Activated CD4-positive, CD25-positive, alpha-beta regulatory T cell (primary cell): ENCODE measurements at places on chromosomes 7 and 10.

DNA sequence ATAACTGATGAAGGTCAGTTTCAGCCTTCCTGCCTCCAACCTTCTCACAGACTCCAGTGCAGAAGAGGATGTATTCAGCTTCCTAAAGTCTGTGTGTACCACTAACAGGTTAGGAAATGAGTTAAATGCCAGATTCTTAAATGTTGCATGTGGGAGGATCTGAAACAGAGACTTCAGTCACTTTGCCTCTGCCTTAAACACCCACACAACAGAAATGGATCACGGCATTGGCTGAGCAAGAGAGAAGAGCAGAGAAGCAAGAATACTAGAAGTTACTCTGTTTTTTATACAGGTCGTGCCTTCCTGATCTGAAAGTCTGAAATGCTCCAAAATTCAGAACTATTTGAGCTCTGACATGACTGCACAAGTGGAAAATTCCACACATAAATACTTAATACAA, 98.9 kb upstream of the ARHGAP21 start:
- DNase-seq, result no peak

GRCh38 chr10:22550732-22551131, 163.6 kb downstream of the PIP4K2A start:
- peak; percentile 59 for DNase-seq

DNA sequence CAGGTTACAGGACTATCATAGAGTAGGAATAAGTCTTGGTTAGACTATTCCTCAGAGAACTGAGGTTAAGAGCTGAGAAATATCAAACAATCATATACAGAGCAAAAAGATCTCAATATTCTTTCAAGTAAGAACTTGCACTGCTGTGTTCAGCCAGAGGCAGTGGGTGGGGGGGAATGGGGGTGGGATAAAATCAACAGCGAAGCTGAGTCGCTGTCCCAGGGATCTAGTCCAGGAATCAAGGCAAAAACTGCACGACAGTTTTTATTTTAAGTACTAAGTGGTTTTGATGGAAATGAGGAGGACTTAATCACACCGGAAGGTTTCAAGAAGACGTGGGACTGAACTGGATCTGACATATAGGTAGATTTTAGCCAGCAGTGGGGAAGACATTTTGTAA, 159.1 kb downstream of the SRPK2 start:
- no peak for DNase-seq

GRCh38 chr7:69811476-69812308, 213.4 kb downstream of the AUTS2 start:
- DNase-seq, result no peak

- no peak for DNase-seq
Observed at GRCh38 chr7:79713276-79713675, 259.8 kb upstream of the MAGI2 start.

- no peak for DNase-seq
Observed at GRCh38 chr7:113394856-113395255, 276.5 kb upstream of the SMIM30 start.

GRCh38 chr7:2710901-2711551, 23.0 kb downstream of the AMZ1 start:
- no peak for DNase-seq

DNA sequence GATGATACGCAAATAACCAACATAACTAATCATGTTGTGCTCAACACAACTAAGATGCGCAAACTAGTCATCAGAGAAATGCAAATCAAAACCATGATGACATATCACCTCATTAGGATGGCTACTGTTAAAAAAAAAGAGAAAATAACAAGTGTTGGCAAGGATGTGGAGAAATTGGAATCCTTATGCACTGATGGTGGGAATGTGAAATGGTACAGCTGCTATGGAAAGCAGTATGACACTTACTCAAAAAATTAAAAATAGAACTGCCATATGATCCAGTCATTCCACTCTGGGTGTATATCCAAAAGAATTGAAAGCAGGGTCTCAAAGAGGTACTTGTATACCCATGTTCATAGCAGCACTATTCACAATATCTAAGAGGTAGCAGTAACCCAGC, 42.9 kb downstream of the SLIT1 start:
- DNase-seq, result no peak

DNA sequence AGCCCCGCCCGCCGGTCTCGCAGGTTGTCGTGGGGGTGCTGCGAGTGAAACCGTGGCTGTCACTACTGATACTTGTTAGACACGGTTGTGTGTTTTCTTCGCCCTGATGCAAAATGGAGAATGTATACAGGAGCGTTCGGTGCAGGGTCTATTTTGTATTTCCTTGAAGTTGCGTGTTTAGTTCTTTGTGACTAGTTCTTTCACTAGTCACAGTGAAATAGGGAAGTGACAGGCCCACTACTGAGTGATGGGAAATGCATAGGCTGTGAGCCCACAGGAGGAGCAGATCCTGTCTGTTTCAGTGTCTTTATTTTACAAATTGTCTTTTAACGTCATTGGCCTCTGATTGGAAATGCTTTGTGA, 675 bp downstream of the ABRAXAS2 start:
- no peak for DNase-seq

DNA sequence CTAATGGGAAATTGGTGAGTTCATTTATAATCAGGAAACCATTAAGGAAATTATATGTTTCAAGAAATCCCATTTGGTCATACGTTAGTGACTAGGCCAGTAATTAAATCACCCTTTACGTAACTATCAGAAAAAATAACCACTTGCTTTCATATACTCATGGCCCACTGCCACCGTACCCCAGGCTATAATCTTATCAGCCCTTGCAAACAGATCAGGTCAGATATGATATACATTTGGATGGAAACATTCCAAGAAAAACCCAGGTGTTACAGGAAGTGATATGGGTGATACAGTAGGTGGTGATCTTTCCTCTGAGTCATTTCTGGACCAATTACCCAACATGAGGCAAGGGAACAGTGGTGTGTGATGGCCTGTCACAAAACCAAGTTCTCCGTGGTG, 481.0 kb upstream of the SEMA3A start:
- DNase-seq, result no peak

DNA sequence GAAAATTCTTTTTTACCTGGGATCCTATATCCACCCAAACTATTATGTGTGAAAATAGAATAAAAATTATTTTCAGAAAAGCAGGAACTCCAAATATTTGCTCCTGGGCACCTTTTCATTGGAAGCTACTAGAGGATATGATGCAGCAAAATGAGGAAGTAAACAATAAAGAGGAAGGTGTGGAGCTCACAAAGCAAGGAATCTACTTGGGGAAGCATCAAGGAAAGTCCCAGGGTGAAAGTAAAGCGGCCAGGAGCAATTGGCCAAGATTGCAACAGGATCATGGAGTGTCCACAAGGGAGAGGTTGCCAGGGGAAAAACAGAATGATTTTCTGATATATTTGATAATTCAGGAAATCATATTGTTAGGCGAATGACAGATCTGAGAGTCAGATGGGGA, 80.8 kb downstream of the CARD11 start:
- no peak for DNase-seq

DNA sequence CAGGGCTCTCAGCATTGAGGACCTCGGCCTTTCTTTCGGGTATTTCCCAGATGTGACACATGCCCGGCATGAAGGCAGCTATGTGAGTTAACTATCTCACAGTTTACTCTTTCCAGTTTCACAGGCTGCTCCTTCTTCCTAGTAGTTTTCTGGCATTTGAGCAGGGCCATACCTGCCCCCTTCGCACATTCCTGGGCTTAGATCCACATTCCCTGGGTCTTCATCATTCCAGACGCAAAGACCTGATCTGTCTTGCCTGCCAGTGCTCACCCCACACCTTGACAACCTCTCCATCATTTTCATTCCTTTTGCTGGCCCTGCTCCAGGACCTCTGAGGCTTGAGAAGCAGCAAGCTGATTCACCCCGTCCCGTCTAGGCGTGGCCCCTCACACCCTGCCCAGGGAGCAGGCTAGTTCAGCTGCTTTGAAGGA, 227.5 kb downstream of the WDR11 start:
- DNase-seq, result no peak

GRCh38 chr10:36281831-36282331, 639.8 kb upstream of the FZD8 start:
- no peak for DNase-seq

GRCh38 chr10:123635745-123636144, 30.4 kb upstream of the GPR26 start:
- DNase-seq, result no peak

- no peak for DNase-seq
Observed at GRCh38 chr10:112369495-112370423, 4.2 kb upstream of the ACSL5 start.

DNA sequence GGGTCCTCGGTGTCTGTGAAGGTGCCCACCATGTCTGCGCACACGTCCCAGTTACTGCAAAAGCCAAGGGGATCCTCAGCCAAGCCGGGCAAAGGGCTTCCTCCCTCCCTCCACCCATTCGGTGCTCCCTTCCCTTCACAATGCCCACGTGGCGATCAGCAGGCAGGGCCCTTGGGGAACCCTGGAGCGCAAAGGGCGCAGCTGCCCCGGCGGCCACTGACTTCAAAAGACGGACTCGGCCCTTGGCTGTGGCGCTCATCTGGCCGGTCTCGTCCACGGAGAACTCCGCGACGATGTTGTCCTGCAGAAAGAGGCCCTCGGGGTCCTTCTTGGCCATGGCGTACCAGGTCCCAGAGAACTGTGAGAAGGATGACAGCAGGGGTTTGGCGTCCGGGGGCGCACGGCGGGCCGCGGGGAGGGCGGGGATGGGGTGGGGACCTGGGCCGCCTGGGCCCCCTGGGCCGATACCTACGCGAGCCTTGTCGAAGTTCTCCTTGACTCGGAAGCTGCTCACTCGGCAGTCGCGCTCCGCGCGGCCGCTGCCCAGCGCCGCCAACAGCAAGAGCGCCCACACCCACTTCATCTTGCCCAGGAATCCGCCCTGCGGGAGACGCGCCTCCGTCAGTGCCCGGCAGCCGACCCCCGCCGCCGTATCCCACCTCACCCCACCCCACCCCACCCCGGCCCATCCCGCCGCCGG, 439 bp downstream of the RBP4 start:
- no peak for DNase-seq
